A549 (cell line): ENCODE measurements at places on chromosomes 6 and 20. TPM values are rescaled to one million over a fixed set of nuclear protein-coding genes. Genes with fewer than 3 reads are reported as not detected.

DNA sequence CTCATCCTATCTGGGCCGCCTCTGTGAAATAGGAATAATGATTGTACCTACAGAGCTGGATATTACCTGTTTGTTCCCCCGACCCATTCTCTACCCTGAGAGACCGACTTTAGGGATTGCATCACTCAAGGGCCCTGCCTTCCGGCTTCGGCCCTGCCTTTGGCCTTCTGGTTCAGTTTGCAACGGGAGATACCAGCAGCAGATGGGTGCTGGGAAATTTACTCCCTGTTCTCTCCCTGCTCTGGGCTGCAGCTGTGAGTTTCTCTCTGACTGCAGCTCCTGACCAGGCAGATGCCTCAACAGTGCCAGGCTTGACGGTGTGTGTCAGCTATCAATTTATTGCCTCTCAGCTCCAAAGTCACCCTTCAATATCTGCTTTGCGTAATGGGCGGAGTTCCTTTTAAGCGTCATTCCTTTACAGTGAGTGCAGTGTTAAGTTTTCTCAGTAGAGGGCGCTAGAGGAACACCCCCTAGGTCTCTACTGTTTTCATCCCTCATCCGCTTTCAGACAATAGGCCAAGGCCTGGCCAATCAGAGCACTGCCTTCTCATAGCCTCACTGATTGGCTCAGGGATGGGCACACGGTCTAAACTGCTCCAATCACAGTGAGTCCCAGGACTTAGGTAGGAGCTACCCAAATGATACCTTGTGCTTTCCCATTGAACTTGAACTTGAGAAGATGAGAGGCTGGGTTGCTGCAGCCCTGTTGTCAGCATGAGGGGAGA lies 30.0 kb downstream of the KCNG1 start:
- peak; percentile 90 for DNase-seq

DNA sequence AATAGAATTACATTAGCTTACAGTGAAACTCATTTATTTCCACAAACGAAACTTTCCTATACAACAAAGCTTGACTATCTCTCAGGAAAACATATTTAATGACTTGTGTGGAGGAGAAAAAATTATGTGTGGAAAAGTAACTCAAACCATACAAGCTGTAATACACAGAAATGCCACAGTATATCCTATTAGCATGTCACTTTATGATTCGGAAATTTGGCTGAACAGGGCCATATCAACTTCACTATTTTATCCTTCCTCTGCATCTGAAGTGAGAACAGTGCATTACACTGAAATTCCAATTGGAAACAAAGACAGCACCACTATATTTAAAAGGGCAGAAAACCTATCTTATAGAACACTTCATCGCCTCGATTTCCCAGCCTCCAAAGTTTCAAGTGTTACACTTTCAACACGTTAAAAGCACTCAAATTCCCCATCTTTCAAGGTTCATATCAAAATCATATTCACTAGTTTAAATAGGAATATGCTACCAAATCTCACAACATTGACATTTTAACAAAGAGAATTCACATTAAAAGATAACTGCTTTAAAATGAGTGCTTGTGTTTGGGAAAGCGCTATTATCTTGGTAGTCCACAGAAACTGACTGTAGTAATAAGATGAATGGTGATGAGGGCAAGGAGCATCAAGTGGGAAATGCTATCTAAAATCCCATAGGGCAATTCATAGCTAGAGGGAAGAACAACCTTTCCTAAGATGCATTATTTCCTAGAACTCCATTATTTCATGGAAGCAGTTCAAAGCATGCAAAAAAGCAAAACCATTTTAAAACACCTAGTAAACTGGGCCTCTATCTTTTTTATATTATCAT lies 1.8 kb downstream of the REV3L start:
- no peak for DNase-seq

DNA sequence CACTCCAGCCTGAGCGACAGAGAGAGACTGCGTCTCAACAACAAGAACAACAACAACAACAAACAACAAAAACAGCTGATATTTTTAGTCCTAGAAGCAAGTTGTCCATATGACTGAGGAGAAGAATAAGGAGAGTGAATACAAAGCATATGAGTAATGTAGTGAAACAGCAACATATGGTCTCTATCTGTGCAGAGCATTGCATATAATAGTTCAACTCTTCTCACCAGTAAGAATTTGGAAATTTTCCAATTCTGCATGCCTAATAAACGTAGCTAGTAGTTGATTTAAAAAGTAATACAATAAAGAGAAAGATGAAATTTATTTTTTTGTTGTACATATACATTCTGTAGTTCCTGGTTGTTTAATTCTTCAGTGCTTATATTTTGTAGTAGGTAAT lies 129.7 kb upstream of the FAM83B start:
- no peak for DNase-seq

GRCh38 chr20:42338294-42339201 lies 720.4 kb upstream of the CHD6 start:
- no peak for DNase-seq

- DNase-seq = no peak
Observed at GRCh38 chr6:90218959-90219208, 77.8 kb downstream of the BACH2 start.

DNA sequence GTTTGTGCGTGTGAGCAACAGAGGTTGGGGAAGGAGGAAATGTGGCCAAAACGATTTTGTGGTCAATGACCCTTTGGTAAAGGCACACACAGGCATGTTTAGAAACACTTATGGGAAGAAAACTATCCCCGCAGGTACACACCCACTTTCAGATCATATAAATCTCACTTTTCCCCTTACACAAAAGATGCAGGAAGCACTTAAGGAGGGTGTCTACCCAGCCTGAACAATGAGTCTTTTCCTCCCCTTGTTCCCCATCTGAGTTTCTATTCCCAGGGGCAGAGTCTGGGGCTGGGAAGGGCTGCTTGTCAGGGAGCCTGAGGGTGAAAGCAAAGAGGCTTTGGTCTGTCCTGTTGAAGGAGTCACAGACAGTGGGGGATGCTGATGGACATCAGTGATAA lies 193.2 kb upstream of the SALL4 start:
- no peak for DNase-seq

GRCh38 chr6:36083446-36083845 lies 46.9 kb upstream of the MAPK13 start:
- no peak for DNase-seq

GRCh38 chr6:167481307-167481926 lies 156.5 kb downstream of the TTLL2 start:
- DNase-seq = no peak

GRCh38 chr6:111813237-111813636 lies 60.0 kb downstream of the FYN start:
- no peak for DNase-seq

GRCh38 chr6:3566812-3567211 lies 110.0 kb upstream of the SLC22A23 start:
- no peak for DNase-seq

- no peak for DNase-seq
Observed at GRCh38 chr6:165988757-165989456, 178.7 kb downstream of the TBXT start.

DNA sequence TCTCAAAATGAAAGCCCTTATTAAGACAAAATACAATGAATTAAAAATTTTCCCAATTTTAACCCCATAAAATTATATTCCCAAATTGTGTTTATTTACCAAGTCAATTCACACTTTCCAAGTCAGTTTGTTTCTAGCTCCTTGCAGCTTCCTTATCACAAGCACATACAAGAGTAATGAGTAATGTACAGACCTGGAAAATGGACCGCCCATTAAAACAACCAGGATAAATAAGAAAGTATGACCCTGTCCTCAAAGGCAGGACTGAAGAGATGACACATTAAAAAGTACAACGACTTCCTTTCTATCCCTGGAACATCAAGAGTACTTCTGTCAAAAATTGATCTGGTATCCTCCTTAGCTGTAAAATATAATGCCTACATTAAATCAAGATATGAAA lies 47.1 kb upstream of the TMX4 start:
- DNase-seq = no peak

DNA sequence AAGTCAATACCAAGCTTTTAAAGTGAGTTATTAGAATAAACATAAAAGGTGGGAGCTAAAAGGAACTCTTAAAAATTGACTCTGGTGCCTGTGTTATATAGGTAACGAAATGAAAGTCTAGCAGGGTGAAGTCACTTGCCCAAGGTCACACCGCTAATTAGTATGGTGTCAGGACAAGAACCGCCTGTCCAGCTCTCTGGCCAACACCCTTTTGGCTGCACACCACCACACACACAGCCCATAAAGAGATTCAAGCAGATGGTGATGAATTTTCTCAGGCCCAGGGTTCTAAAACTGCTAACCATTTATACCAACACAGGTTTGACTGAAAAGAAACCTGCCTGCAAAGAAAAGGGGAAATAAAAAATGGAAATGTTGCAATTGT lies 20.2 kb downstream of the GFOD1 start:
- no peak for DNase-seq

DNA sequence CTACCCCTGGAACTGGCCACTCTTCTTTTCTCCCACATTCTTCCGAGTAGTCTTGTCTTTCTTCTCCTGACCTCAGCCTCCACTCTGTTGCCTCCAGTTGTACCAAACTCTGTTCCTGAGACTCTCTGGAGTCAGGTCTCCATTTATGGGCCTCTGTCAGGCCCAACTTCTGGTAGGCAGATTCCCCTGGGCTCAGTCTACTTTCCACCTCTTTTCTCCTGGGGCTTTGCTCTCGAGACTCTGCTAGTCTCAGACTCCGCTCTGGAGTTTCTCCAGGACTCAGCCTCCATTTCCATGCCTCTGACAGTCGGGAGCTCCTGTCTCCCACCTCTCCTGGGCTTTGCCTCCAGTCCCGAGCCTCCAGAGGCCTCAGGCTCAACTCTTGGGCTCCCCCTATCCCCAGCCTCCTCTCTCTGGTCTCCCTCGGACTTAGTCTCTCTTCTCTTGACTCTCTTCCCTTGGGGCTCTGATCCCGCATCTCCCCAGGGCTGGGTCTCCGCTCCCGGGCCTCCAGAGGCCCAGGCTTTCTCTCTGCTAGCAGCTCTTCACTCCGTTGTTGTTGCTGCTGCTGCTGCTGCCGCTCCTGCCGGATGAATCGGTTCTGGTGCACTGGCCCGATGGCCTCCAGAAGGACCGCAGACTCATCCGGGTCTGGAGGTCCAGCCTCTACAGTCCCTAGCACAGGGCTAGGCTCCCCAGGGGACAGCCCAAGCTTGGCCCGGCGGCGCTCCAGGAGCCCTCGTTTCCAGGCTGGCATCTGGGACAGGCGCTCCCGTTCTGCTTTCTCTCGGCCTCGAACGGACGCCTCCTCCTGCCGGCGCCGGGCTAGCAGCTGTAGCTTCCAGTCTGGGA lies 1.1 kb downstream of the PPP1R18 start:
- DNase-seq = no peak

- no peak for DNase-seq
Observed at GRCh38 chr6:123064038-123064437, 68.0 kb downstream of the CLVS2 start.

- no peak for DNase-seq
Observed at GRCh38 chr6:170128811-170129681, 161.8 kb downstream of the DLL1 start.

DNA sequence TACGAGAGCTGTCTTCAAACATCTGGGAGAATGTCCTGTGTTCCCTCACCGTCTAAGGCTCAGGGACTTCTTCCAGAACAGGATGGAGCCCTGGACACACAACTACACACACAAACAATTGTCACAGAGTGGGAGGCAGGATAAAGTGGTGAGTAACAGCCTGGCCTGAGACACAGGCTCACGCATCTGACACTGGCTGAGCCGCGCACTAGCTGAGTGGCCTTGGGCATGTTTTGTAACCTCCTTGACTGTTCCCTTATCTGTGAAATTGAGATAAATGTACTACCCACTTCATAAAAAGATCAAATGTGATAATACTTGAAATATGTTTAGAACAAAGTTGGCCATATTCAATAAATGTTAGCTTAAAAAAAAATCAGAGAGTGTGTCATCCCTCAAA lies 132.4 kb upstream of the ARMC2 start:
- no peak for DNase-seq

DNA sequence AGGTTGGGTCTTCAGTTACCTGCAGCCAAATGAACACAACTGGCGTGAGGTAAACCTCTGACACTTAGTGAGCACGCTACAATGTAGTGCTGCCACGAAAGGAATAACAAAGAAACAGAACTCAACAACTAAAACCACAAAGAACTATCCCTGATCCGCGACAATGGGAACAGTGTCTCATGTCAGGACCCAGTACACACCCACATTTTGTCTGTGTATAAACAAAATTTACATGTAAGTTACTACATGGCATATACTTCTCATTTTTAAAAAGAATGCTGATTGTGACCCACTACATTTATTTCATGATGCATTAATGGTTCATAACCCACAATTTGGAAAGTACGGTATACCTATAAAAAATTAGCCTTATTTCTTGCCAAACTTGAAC lies 14.1 kb downstream of the FKBP1A start:
- no peak for DNase-seq

DNA sequence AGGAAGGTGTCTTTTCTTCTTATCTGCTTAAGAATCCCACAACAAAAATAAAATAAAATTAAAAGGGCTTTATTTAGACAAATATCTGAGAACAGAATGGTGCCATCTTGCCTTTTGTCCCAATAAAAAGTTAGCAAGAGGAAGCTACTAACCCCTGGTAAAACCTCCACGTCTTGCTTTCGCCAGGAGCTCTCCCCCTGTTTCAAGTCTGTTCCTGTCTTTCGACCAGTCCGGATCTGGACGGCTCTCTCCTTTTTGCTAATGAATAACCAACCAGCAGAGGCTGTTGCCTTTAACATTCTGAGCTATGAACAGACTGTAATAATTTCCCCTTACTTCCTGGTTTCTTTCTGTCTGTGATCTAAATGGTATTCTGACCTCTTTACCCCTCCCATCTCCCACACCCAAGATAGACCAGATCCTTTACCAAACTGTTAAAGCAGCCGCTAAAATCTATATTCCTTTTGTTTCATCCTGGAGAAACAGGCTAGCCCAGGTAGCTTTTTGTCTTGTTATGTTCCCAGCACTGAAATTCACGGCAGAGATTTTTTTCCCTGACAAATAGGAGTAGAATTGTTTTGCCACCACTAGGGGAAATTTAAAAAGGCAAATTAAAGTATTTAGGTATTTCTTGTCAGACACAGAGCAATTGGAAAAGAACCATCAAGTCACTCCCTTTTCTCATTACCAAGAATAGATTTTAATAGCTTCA lies at the start of gene FRK:
FRK (minus strand) TSS at position 320 of the 712 bp plus-strand sequence. CDS start 580 bp downstream, outside the sequence.
- DNase-seq = peak; percentile 87

GRCh38 chr6:63757826-63758225 lies 122.2 kb downstream of the PHF3 start:
- no peak for DNase-seq

Gene CDH26
- polyA plus RNA-seq = 0.16 to 0.28 TPM (median 0.27 TPM) in 3 replicates

Gene ATP6V1G2
- 0.57 to 0.75 TPM (median 0.64 TPM) in 3 replicates for polyA plus RNA-seq

Gene OGFR
- polyA plus RNA-seq = 33.7 to 36.7 TPM (median 35.6 TPM) in 3 replicates

Gene DZANK1
- 3.3 to 3.8 TPM (median 3.5 TPM) in 3 replicates for polyA plus RNA-seq

Gene CDH4
- polyA plus RNA-seq = 9.7 to 10.6 TPM (median 10.3 TPM) in 3 replicates

Gene LY6G6C
- 0.11 to 0.21 TPM in 2 of 3 replicates, not detected in the other for polyA plus RNA-seq

Gene SLC35D3
- polyA plus RNA-seq = not detected in 3 replicates

Gene TAB2
- polyA plus RNA-seq = 23.0 to 25.0 TPM (median 23.1 TPM) in 3 replicates
